ENCODE measurements at places on chromosomes 6 and 20.

DNA sequence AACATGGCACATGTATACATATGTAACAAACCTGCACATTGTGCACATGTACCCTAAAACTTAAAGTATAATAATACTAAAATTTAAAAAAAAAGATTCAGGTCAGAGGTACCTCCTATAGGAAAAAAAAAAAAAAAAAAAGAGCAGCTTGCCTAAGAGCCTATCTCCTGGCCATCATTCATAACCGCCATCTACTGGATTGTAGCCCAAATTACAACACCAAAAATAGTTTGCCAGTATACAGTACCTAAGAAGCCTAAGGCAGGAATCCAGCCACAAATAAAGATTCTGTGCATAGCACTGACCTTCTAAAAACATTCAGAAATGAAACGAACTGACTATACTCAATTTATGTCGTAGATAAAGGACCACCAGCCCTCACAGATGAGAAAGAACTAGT lies 438.4 kb upstream of the ADGRB3 start:
- no peak for DNase-seq

DNA sequence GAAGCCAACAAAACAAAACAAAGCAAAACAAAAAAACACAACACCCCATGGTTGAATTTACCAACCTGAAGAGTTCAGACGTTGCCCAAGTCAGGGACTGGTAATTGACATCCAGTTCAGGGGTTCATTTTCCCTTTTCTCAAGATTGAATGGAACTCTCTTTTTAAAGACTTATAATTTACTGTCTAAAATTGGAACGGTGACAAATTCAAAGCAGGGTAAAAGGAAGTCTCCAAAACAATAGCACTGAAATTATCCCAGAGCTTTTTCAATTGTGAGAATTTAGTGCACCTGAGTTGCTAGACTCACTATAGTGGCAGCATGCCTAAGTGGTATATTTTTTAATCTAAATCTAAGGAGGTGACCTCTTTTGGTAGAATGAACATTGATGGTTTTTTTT lies 90.9 kb upstream of the PREP start:
- no peak for DNase-seq

- DNase-seq: no peak
Observed at GRCh38 chr6:41509580-41509979, 36.6 kb upstream of the FOXP4 start.

DNA sequence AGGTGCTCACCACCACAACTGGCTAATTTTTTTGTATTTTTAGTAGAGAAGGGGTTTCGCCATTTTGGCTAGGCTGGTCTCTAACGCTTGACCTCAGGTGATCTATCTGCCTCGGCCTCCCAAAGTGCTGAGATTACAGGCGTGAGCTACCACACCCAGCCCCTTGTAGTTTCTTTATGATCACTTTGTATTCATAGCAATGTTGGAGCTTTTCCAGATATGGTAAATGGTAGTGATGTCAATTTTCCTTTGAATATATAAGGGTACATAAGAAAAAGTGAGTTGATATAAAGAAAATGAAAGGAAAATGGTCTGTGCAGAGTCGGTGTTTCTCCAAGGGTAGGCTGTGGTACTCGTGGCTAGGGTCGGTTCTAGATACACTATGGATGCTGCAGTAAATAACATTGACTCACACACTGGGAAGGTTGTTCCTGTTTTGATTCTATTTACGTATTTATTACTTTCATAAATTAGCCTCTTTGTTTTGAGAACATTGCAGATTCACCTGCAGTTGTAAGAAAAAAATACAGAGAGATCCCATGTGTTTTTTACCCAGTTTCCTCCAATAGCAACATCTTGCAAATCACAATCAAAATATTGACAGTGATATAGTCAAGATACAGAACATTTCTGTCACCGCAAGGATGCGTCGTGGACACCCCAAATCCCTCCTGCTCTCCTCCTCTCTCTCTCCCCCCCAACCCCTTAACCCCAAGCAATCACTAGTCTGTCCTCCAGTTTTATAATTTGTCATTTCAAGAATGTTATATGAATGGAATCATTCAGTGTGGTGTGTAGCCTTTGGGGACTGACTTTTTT lies 2.5 kb downstream of the ZNF831 start:
- no peak for DNase-seq

GRCh38 chr6:139174961-139175360 lies 40.1 kb downstream of the HECA start:
- no peak for DNase-seq

DNA sequence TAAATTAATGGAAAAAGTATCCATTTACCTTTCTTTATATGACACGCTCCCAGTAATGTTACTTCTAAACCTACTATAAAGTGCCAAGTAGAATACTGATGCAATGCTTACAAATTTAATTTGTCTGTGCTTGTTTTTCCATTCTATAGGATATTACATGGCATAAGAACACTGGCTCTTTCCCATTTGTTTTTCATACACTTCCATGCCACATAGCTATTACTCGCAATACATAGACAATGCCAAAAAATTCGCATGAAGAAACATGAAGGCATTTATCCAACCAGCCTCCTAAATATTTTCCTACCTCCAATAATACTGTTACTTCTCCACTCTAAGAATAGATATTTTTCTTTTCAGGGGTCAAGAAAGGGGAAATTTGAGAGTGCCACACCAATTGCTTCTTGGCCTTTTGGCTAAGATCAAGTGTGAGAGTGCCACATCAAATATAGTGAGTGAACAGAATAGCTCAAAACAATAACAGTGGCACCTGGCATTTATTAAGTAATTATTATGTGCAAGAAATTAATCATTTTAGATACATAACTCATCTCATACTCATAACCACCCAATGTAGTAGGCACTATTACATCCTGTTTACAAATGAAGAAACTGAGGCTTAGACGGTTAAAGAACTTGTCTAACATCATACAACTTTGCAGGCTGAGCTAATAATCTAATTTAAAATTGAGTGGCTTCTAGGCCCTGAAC lies 845 bp upstream of the DST start:
- DNase-seq: no peak

GRCh38 chr6:148455225-148455624 lies 112.6 kb downstream of the SASH1 start:
- DNase-seq: no peak

Data from NCI-H1436 (cell line).